ENCODE measurements at places on chromosomes 4 and X.

GRCh38 chr4:10589321-10589720 is 95.2 kb downstream of the CLNK start:
- DNase-seq, result no peak

- DNase-seq, result no peak
Observed at GRCh38 chr4:181646864-181647263, 596.3 kb upstream of the TENM3 start.

- no peak for DNase-seq
Observed at GRCh38 chr4:140806163-140806562, 50.0 kb upstream of the TBC1D9 start.

DNA sequence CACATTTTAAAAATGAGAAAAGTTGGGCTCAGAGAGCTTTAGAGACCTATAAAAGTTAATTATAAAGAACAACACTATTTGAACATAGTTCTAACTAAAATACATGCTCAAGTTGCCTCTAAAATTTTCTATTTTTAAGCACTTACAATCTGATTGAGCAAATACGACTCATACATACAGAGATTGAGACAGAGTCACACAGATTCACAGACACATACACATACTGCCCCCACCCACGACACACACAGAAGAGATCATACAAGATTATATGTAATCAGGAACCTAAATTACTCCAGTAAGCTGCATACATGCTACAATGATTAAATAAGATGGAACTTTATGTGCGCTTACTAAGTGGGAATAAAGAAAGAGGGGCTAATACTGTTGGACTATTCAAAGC is 2.7 kb upstream of the ASB5 start:
- no peak for DNase-seq

DNA sequence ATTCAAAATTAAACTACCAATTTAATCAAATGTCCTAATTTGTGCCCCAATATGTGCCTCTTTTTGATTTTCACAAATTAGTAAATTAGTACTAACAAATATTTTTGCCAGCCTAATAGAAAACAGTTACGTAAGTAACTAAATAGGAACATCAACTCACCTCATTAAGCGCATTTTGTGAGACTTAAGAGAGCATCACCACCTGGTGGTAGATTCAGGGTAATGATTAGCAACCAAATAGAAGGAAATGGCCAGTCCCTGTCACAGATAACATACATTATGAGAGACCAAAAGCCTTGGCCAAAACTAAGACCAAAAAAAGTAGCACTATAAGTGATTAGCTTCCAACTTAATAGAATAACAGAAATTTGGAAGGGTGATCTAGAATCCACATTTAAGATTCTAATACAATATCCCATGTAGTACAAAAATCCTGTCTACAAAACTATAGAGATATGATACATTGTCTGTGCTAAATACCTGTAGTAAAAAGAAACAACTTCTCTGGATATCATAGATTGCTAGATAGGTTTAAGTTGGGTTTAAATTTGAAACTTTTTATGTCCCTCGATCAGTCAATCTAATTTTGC is 46.7 kb downstream of the C4orf46 start:
- DNase-seq, result no peak

GRCh38 chr4:102606261-102606660 is 105.1 kb downstream of the NFKB1 start:
- DNase-seq, result no peak
